Germinal center (tissue), 1 donor: ENCODE measurements at places on chromosomes 13 and 19.
A peak's percentile ranks its signal among the peaks of the same experiment; 100 is the strongest.

DNA sequence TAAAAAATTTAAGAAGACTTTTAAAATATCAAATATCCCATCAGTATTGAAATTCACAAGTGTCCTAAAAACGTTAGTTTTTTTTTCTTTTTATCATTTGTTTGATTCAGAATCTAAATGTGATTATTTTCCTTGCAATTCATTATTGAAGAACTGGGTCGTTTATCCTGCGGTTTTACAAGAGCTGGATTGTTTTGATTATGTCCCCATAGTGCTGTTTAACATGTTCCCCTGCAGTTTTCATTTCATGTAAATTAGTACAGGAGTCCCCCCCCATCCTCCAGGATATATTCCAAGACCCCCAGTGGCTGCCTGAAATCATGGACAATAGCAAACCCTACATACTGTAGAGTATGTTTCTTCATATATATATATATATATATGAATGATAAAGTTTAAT, 105.7 kb downstream of the KCTD15 start:
- no peak for DNase-seq

DNA sequence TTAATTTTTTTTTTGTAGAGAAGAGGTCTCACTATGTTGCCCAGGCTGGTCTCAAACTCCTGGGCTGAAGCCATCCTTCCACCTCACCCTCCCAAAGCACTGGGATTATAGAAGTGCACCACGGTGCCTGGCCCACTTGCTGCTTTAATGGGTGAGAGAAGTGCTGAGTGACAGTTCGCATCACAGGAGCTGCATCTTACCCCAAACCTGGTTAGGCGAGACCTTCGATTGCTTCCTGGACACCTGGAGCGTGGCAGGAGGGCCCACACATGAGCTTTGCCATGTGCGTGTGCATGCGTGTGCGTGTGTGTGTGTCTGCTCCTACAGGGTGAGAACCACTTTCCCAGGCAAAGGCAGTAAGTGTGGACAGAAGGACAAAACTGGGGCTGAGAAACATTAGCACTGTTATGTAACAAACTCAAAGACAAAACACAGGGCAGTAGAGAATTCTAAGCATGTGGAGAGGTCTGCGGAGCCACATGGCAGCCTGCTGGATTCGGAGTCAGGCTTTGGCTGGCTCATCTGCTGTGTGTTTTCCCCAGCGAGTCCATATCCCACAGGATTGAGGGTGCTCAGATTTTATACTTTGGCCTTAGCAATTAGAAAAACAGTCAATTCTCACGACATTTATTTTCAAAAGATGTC, 11.7 kb upstream of the MTIF3 start:
- DNase-seq, result no peak

GRCh38 chr19:3850320-3850972, 18.4 kb downstream of the ZFR2 start:
- no peak for DNase-seq

DNA sequence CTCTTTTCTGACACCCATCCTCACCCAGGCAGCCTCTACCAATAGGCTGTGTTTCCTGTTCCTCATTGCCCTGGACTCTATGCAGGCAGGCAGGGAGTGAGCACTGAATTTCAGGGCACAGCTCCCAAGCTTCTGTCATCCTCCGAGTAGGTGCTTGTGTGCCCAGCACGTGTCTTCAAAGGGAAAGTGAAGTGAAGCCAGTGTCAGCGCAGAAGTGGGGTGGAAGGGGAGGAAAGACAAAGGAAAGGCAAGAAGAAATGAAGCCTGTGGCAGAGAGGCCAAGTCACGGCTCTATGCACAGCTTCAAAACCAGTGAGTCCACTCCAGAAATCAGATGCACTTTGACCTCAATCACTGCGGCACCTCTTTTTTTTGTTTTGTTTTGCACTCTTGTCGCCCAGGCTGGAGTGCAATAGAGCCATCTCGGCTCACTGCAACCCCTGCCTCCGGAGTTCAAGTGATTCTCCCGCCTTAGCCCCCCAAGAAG, 16.9 kb downstream of the CEBPA start:
- DNase-seq, result no peak

DNA sequence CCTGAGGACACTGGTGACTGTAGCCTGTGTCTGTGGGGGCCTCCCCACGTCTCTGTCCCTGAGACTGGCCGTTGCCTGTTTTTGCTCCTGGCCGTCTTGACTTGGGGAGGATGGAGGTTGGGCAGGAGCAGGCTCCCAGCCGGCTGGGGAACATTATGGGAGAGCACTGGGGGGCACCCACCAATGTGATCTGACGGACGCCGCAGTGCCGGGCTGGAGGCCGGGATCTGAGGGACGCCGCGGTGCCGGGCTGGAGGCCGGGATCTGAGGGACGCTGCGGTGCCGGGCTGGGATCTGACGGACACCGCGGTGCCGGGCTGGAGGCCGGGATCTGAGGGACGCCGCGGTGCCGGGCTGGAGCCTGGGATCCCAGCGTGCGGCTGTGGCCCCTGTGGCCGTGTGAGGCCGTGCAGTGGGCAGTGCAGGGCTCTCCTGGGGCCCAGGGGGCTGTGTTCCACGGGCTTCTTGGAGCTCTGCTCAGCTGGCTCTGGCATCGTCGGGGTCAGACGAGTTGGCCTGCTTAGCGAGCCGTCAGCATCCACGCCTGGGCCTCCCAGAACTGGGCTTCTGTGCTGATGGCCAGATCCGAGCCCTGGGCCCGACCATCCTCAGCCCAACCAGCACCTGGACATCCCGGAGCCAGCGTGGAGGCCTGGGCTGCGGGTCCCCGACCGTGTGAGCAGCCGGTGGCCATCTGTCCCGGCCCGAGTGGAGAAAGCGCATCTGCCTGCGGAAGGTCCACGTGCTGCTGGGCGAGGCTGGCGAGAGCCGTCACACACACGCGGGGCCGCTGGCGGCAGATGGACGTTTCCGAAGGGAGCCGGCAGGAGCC, 45.8 kb downstream of the GAS6 start:
- DNase-seq, result no peak

DNA sequence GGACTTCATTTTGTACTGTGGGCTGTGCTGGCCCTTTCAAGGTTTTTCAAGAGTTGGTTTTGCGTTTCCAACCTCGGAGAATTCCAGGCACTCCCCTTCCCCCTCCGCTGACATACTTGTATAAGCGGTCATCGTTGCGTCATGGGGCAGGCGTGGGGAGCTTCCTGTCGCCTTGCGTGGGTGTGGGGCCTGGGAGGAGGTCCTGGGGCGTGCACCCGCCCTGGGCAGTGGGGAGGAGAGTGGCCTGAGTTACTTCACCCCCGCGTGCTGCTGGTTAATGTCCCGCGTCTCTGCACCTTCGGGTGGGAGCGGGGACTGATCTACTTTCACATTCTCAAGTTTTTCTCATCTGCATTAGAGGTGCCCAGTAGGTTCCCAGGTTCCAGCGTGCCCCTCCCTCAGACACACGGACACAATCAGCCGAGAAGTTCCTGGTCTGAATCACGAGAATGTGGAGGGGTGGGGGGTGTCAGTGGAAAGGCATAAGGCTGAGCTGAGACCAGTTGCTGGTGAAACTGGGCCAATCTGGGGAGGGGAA, 4.1 kb downstream of the IER2 start:
- DNase-seq, result peak; percentile 34

- DNase-seq, result peak; percentile 78
Measured at GRCh38 chr19:3544742-3545668, 6.0 kb downstream of the TEKTIP1 start.

GRCh38 chr19:53982611-53983010, 8.8 kb upstream of the CACNG6 start:
- DNase-seq, result no peak
